ENCODE measurements at places on chromosomes 1 and 21.

- DNase-seq = no peak
Observed at GRCh38 chr1:150176593-150176992, 26.9 kb downstream of the PLEKHO1 start.

GRCh38 chr1:12778907-12779306 is 5.4 kb downstream of the PRAMEF12 start:
- DNase-seq = no peak

- no peak for DNase-seq
Observed at GRCh38 chr1:56404066-56404465, 175.3 kb downstream of the PLPP3 start.

DNA sequence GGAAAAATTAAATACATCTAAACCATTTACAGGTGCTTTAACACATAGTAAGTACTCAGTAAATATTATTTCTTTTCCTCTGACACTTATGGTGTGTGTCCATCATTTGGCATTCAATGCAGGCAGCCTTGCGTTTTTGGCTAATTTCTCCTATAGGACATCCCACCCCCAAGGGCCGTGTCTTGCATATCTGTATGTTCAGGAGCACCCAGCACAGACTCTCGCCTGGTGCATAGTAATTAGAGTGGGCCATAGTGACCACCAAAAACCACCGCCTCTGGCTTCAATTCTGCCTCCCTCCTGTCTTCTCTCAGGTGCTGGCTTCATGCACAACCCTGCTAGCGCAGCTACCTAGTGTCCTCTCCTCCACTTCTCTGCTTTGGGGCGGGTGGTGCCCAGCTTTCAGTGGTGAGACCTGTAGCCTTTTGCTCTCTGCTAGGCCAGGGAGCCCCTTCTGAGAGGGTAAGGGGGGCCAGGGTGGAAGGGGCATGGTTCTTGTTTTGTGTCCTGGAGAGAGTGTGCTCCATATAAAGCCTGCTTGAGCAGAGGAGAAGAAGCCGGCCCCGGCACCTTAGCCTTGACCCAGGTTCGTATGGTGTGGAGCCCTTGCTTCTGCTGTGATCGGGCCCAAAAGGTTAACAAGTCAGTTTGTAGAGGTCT is 33.4 kb downstream of the BATF3 start:
- DNase-seq = peak; percentile 69

DNA sequence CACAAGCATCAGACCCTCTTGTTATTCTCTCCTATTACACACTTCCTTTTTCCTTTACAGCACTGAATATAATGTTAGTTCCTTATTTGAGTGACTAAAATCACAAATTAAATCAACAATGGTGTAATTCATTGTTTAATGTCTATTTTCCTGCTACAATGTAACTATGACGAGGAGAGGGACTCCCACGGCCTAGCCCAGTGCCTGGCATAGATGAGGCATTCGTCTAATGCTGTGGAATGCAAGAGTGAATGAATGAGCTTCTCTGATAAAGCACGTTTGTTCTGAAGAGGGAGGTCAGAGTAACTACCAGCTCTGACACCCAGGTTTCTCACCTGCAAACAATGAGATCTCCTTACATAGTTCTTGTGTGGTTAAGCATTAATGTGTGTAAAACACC is 479.4 kb downstream of the OMA1 start:
- no peak for DNase-seq

GRCh38 chr1:243246916-243247315 is 8.2 kb downstream of the CEP170 start:
- DNase-seq = no peak

GRCh38 chr1:151593730-151594129 is 18.1 kb upstream of the SNX27 start:
- DNase-seq = no peak

DNA sequence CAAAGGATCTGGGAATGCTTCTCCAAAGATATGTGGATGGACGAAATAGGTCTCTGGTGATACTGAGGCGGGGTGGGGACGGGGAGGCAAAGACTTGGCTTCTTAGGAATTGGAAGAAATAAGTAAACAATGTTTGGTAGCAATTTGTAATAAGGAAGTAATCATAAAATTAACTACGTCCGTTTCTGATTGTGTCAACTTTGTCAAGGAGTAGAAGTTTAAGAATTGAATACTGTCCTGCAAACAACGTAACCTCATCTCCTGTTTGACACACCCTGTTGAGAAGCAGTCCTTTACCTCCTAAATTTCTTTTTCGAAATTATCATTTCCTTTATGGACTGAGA is 471 bp downstream of the POLR3C start:
- no peak for DNase-seq

GRCh38 chr1:113281550-113281949 is 108.8 kb upstream of the MAGI3 start:
- no peak for DNase-seq

- DNase-seq = no peak
Observed at GRCh38 chr1:119808491-119808890, 2.8 kb downstream of the REG4 start.

DNA sequence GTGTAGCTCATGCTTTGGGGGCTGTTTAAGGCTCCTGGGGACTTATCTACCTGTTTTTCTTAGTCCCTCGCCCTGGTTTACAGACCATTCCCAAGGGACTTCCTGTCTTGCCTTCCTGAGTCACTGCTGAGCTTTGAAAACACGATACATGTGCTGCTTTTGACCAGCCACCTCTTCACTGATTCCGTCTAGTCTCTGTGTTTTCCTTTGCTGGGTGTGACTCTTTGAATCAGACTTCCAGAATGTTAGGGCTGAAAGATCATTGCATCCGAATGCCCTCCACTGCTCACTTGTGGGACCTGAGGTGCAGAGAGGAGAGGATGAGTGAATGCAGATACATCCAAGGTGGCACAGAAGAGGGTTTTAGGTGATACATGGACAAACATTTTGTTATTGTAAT is 35.4 kb upstream of the CITED4 start:
- no peak for DNase-seq

- DNase-seq = peak; percentile 86
Observed at GRCh38 chr1:182616130-182617013, 12.2 kb upstream of the RGS16 start.

DNA sequence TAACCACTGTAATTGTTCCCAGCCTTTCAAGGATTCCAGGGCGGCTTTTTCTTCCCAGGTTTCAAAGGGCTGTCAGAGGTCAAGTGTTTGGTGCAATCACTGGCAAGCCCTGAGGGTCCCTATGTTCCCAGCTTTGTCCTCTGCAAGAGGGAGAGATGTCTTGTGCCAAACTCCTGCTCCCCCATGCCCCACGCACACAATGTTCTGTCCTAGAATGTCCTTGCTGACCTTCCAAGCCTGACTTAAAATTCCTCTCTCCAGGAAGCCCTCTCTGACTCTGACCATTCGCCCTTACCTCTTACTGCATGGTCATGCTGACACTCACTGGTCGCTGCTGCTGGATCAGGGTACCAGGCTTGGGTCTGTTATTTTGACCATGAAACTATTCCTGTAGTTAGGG is 152.5 kb upstream of the KCND3 start:
- no peak for DNase-seq

- no peak for DNase-seq
Observed at GRCh38 chr21:30942192-30942591, 60.8 kb upstream of the KRTAP11-1 start.

- no peak for DNase-seq
Observed at GRCh38 chr1:229452956-229453801, 19.3 kb upstream of the ACTA1 start.

DNA sequence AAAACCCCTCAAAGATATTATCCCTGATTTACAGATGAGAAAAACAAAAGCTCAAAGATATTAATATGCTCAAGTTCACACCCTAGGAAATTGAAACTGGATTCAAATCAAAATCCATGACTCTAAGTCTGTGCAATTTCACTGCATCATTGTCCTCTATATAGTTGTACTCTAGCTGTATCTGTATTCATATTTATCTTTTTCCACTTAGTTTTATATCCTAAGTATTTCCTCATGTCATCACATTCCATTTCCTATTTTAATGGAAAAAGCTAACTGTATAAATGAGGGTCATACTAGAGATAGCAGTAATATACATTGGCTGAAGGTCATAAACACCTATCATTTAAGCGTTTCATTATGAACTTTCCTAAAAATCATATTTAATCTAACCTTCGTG is 42.2 kb upstream of the RALGPS2 start:
- no peak for DNase-seq

DNA sequence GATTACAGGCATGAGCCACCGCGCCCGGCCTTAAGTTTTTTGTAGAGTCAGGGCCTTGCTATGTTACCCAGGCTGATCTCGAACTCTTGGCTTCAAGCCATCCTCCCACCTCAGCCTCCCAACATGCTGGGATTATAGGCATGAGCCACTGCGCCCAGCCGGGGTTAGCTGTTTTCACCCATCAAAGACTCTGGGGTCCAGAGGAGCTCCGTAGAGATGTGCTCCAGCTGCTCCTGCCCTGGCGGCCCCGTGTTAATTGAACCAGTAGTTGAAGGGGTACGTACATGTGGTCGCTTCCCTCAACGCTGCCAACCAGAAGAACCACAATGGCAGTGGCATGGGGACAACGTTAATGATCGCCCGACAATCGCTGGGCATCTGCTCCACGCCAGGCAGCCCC is 72.0 kb downstream of the NPHP4 start:
- peak; percentile 36 for DNase-seq
